ENCODE measurements at places on chromosomes 13 and 19.

DNA sequence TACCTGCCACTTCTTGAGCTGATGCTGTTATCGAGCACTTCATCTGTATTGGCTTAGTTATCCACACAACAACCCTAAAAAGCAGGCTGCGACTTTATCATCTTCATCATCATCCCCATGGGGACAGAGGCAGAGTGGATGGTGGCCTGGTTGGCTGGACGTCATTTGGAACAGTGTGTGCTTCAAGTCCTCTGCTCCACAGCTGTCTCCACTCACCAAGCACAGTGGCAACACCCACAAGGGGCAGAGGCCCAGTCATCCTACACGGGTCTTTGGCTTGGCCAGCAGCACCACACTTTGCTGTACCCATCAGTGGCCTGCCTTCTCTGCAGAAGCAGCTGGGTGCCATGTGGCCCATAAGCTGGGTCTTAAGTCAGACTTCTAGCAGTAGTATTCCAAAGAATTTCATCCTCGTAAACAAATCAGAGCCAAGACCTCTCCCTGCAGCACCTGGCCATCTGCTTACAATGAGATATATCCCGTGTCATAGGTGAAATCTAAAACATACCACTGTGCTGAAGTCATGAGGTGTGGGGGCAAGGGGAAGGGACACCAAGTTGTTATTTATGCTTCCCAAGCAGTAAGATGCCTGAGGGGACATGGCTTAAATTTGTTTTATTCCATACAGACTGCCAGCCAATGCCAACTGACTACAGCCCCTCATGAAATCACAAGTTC is 47.9 kb upstream of the EPHX3 start:
- no peak for DNase-seq

DNA sequence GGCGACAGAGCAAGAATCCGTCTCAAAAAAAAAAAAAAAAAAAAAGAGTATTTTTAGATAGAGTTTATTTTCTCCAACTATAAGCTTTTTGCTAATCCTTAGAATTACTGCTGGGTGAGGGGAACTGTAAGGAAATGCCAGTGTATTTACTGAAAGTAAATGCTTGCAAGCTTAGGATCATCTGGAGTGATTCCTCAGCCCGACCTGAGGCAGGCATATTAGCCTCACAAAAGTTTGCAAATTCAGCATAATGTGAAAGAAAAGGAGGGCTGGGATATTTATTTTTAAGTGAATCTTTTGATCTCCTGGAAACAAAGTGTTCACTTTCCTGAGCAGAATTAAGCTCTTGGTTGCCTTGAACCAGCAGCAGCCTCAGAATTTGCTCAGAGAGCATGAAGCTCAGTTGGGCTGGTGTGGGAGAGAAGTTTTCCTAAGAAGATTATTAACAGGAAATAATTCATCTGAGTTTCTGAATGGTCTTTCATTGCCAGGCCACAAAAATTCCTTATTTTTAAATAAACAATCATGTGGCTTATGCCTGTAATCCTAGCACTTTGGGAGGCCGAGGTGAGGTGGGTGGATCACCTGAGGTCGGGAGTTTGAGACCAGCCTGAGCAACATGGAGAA is 24.7 kb upstream of the SPATA13 start:
- DNase-seq = peak; percentile 7

GRCh38 chr19:52140032-52140710 is 433 bp upstream of the ZNF616 start:
- no peak for DNase-seq

GRCh38 chr13:111548805-111549204 is 228.4 kb downstream of the TEX29 start:
- no peak for DNase-seq

DNA sequence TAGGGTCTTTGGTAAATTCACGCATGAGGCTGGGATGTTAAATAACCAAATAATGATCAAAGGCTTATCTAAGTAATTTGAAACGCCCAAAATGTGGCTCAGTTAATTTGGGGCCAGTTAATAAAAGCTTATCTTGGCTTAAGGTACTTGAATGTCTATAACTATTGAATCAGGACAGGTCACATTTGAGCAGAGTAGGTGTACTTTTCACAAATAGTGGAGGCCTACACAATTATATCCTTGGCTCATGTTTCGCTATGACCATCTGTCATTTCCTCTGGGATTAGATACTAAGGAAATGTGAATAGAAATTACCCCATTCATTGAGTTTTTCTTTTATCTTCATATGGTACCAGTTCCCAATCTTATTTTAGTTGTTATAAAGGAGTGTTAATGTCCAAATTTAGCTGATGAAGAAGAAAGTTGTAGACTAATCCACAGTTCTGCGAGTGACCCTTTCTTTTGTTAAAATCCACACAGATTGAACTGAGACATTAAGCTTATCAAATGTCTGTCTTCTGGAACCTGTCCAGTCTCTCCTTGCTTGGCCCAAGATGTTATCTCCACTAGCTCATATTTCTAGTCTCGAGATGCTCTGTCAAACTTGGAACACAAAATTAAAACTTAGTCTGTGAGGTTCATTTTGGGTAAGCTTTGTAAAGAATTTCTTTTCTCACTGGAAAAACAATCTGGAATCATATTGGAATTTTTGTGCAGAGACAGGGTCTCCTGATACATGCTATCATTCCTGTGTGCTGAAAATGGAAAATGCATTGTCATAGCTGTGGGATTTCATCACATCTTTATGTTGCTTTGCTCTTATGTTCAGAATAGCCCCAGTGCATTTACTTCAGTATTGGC is 31.0 kb downstream of the SLAIN1 start:
- DNase-seq = no peak

- peak; percentile 61 for DNase-seq
These were observed 158.9 kb downstream of the ZIC5 start for GRCh38 chr13:99812625-99813024.

All from H4 (cell line).